Activated CD4-positive, alpha-beta T cell treated with anti-CD3 and anti-CD28 coated beads for 36 hours (primary cell): ENCODE measurements at places on chromosomes 4 and X. TPM values are rescaled to one million over a fixed set of nuclear protein-coding genes. Genes with fewer than 3 reads are reported as not detected.

DNA sequence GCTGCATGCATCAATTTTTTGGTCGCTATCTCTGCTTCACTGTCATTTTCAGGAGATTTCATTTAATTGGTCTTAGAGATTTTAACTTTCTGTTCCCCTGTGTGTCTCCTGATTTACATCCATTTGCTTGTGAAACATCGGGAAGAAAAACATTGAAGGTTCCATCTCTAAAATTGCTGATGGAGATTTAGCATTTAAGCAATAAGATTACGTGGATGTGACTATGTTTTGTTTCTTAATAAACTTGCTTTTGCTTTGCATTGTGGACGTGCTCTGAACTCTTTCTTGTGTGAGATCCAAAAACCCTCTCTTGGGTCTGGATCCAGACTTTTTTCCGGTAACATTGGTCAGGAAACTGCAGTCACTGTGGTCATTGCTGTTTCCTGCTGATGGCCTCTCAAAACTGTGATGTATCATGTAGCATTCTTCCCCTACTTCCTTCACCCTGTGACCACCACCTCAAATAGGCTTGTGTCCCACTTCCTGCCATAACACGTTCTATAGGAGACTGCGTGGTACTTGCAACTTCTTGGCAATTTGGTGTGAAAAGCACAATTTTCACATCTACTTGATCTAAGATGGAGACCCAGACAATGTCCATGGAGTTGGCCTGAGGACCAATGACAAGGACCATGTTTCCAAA is 4.9 kb downstream of the CXCL2 start:
- no peak overlapping the region for H3K27ac ChIP-seq
- H3K4me1 ChIP-seq = peaks cover 3% of the 10 kb centered on the region
- no peak overlapping the region for H3K4me3 ChIP-seq
- H3K27me3 ChIP-seq = peaks cover 26% of the 10 kb centered on the region
- no peaks in the 10 kb centered on the region for H3K36me3 ChIP-seq

Gene ERCC6L
- 11.3 TPM for total RNA-seq

DNA sequence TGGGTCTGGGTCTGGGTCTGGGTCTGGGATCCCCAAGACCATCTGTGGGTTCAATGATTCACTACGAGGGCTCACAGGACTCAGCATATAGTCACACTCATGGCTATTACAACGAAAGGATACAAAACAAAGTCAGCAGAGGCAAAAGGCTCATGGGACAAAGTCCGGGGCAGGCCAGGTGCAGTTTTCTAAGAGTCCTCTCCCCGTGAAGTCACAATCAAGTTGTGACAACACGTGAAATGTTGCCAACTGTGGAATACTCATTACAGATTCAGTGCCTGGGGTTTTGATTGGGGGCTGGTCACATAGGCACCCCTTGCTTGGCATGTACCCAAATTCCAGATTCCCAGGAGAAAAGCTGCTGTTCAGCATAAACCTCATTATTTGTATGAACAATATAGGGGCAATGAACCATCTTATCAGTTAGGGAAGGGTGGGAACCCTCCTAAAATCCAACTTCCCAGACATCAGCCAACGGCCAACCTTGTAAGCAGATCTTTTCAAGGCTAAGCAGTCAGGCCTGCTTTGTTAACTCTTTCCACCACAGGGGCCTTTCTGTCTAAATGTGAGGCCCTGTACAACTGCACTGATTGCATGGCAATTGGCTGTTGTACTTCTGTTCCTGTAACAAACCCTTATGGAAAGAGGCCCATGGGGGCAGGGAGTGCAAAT is 58.2 kb upstream of the DIPK2B start:
- no peaks in the 10 kb centered on the region for H3K27me3 ChIP-seq
- no peak for DNase-seq
- no peak overlapping the region for H3K4me3 ChIP-seq

Gene XKRX
- total RNA-seq = 0.78 TPM
